Stimulated activated CD4-positive, alpha-beta T cell treated with anti-CD3 and anti-CD28 coated beads, Interleukin-1b, Interleukin-23, amount 100 ng/mL, for 4 hours (primary cell): ENCODE measurements at places on chromosomes 3 and 15.

GRCh38 chr15:77622209-77622933 lies 10.3 kb downstream of the LINGO1 start:
- no peak for DNase-seq

- no peak for DNase-seq
Measured at GRCh38 chr15:33852570-33852969, 115.7 kb upstream of the CHRM5 start.

GRCh38 chr15:26943866-26944265 lies 27.1 kb upstream of the GABRG3 start:
- DNase-seq = no peak

DNA sequence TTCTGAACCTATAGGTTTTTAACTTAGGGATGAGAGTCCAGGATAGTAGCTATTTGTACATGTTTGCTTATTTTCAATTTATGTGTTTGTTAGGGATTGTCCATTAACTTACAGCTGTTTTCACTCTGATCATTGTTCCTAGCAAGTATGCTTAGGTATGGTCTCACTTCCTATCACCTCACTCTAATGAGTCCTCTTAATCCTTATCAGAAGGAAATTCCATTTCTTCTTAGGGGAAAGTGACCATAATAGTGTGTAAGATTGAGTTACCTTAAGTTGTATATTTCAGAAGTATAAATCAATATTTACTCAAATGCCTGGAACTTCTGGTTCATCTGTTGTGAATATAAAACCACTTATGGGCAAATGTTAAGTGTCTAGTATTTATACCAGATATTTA lies 53.0 kb downstream of the PIAS1 start:
- DNase-seq = no peak

- no peak for DNase-seq
Measured at GRCh38 chr15:79466488-79466887, 34.4 kb downstream of the MINAR1 start.

DNA sequence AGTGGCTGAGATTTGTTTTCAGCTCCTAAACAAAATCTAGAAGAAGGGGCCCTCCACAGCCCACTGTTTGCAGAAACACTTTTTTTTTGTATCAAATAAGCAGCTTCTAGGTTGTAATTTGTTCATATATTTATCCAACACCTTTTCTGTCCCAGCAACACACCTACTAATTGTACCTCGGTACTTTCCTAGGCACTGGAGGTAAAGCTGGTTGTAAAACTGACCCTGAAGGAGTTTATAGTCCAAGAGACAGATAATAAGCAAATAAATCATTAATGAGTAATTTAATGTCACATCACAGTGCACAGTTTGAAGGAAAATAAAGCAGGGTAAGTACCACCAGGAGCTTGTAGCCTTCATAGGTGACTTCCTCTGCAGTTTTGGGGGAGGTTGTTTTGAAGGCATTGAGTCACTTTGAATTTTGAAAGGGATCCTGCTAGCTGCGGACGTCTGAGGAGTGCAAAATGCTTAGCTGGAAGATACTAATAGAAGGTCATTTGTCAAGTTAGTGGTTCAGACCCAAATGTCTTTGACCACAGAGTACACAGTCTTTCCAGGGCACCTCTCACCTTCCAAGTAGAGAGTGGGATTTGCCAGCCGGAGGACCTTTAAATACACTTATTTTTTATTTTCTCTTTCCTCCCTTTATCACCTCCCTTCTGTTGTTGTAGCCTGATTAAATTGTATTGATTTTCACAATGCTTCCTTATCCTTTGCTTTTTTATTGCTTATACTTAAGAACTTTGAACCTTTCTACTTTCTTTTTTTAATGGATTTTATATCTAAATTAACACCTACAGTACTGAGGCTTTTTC lies 53.8 kb downstream of the CMSS1 start:
- no peak for DNase-seq

DNA sequence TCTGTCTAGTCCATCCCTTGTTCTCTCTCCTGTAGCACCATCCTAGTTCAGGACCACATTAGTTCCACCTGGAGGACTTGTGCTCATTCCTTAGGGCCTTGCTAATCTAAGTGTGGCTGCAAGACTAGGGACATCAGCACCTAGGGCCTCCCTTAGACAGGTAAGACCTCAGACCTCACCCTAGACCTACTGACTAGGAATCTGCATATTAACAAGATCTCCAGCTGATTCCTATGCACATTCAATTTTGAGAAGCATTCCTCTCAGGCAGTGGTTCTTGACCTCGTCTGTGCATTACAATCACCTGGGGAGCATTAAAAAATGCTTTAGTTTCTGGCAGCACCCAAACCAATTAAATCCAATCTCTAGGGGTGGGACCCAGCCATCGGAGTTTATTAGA lies 238.4 kb upstream of the RGMA start:
- no peak for DNase-seq

GRCh38 chr3:115646027-115646690 lies 22.8 kb downstream of the GAP43 start:
- no peak for DNase-seq

DNA sequence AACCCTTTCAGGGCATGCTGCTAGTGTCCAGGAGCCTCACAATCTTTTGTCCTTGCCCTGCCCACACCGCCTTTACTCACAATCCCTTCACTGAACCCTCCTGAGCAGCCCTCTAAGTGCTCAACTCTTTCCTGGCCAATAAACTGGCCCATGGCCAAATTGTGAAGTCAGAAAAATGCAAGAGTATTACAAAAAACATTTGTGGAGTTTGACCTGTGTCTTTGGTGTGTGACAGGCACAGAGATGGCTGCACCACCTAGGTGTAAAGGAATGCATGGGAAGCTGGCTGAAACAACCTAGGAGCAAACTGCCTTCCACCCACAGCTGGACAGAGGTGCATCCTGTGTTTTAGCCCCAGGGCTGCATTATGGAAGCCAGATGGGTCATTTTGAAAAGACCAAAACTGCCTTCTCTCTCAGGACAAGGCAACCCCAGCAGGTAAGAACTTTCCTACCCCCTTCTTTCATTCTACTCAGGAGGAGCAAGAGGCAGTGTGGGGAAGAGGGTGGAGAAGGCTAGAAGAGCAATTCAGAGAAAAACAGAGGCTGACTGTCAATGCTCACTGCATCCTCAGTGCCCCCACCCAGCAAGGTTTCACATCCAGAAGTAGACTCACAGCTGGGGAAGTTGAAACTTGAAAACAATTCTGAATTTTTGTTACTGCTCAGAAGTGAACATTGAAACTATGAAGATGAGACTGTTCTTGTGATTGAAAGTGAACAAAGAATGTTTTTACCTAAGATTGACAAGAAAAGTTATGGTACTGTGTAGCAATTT lies 78.6 kb downstream of the TRIM42 start:
- DNase-seq = no peak

- no peak for DNase-seq
Measured at GRCh38 chr15:47213883-47214282, 503.4 kb upstream of the SEMA6D start.

DNA sequence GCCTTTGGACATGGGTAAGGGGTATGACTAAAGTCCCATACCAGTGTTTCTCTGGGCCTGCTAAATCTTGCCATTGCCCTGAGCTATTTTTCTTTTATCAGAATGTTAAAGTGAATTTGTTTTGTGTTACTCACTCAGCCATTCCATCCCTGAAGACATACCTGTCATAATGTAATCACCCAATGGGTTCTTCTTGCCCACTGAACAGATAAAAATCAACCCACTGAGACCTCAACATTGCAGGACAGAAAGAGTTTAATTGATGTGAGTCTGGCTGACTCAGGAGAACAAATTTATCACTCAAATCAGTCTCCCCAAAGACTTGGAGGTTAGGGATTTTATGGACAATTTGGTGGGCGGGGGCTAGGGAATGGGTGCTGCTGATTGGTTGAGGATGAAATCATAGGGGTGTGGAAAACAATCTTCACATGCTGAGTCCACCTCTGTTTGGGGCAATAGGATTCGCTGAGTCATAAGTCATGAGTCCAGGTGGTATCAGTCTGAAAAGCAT lies 47.4 kb downstream of the ILDR1 start:
- DNase-seq = no peak

- DNase-seq = no peak
Measured at GRCh38 chr3:24525557-24525956, 30.9 kb upstream of the THRB start.

DNA sequence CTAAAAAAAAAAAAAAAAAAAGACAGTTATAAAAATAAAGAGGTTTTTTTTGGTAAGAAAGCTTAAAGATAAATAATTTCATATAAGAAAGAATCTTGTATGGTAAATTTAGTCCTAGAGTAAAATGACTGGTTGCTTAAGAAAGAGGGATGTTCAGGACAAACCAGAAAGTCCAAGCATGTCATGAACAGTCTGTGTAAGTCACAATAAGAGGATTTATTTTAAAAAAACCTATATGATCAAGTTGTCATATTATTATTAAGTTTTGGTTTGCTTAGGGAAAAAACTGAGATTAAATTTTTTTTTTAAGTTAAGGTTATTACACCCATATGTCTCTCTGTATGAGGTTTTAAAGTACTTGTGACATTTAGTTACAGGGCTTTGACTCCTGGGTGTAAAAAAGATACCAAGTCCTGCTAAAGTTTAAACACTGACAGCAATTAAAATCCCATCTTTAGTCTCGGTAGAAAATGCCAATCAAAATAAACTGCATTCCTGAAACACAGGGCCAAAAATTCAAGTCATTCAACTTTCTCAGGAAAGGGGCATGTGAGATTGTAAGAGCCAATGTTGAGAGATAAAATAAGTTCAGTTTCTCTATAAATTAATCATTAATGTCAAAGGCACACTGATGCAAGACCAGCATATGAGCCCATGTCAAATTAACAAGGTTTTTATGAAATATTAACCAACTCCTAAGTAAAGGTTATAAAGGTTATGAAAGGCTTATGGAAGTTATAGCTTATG lies 8.5 kb upstream of the BDH1 start:
- DNase-seq = no peak

DNA sequence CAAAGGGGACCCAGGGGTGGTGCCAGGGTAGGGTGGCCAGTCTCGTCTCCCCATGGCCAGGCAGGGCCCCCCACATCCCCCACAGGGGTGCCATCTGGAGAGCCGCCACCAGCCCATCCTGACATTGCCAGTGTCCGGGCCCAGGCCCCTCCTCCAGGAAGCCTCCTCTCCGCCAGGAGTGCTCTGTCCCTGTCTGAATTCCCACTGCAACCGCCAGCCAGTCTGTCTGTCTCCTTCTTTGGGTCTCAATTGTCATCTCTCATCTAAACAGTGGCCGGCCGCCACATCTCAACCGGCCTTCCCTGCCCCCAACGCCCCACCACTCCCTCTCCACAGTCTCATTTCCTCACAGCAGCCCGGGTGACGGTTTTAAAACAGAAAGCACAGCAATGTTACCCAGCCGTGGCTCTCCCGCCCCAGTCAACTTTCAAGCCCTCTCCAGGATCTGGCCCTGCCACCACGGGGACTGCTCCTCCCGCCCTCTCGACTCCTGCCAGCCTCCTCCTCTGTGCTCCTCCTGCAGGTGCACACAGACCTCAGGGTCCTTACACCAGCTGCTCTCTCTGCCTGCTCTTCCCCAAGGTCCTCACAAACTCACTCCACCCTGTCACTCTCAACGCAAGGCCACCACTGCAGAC lies 57.0 kb downstream of the IQSEC1 start:
- DNase-seq = no peak

- no peak for DNase-seq
Measured at GRCh38 chr3:188964957-188965356, 206.8 kb upstream of the TPRG1 start.

GRCh38 chr15:81239190-81239589 lies 42.5 kb downstream of the IL16 start:
- no peak for DNase-seq

DNA sequence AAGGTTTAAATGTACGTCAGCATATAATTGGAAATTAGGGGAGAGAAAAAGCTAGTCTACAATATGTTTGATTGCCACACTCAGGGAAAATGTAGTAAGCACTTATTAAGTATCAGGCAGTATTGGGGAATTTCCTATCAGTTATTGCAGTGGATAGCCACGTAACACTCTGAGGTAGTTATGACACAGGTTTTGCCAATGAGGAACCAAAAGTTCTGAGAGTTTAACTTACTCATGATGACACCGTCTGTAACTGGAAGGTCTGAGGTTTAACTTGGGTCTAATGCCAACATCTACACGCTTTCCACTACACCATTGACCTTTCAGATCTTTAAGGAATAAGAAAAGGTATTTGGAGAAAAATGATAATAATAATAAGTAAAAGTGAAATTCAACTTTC lies 89.5 kb downstream of the ZMAT3 start:
- DNase-seq = no peak

DNA sequence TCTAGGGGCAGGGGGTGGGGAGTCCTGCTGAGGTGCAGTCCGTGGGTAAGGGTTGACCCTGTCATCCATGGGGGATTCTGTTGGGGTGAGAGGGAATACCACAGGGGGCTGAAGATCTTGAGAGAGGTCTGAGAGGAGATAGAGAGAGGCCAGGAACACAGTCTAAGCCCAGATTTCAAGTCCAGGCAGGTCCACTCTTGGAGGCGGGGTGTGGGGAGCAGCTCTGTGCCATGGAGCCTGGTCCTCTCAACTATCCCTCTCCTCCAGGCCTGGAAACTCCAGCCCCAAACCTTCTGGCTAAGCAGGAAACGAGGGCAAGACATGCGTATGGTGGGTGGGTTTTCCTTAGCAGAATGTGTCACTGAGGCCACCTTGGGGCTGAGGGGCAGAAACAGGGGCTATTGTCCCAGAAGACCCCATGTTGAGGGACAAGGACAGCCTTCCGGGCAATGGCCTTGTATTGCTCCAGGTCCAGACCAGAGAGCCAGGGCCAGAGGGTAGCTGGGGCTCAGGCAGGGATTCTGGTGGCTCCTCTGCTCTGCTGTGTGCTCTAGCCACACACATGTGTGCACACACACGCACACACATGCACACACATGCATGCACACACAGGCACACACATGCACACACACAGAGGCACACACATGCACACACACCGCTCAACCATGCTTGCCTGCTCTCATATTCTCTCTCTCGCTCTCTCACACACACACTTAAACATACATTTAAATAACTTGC lies 48.6 kb upstream of the MAGEF1 start:
- no peak for DNase-seq

- no peak for DNase-seq
Measured at GRCh38 chr15:54575586-54575985, 597.3 kb downstream of the UNC13C start.

DNA sequence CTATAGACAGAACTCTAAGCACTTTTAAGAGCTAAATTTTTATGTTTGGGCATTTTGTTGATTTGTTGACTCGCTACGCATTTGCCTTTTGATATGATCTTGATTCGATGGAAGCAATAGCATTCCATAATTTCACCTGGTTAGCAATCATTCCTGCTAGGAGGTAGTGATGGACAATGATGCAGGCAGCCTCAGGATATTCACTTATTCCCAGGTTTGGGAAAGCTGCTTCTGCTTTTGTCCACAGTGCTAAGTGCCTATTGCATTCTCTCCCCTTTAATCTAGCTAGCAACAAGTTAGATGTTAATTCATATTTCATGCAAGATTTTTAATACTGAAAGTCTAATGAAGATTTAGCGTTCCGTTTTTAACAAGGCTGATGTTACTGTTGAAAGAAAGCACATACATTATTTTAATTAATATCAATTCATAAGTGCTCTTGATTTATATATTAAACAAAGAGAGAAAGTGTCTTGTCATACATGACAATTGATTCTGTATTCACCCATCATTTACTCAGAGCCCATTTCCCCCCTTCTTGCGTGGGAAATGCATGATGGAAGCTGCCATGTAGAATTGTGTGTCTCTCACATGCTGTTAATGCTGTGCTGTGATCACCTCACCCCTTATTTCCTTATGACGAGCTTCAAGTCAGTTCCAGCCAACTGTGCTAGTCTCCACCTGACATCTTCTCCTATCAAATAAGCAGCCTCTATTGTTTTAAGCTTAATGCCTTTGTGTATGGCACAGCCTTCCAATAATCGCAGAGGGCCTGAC lies 53.0 kb upstream of the TMCO5A start:
- DNase-seq = no peak
